ENCODE measurements at places on chromosomes 6 and 20.

GRCh38 chr20:62557999-62558408 lies 82.2 kb upstream of the GATA5 start:
- no peak for DNase-seq

DNA sequence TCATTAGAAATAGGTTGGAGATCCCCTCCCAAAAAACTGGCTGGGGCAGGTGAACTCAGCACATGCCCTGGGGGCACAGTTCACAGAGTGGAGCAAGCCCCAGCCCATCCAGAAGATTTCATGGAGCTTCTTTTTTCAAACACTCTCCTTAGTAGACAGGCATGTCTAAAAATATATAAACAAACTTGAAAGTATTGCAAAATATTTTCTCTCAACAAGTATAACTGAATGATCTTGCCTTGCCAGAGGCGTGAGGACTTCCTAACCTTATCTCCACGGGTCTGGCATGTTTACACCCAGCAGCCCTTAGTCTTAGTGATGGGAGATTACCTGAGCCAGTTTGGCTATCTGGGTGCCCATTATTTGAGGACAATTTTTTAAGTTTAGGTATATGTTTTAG lies 107.1 kb downstream of the QRSL1 start:
- no peak for DNase-seq

DNA sequence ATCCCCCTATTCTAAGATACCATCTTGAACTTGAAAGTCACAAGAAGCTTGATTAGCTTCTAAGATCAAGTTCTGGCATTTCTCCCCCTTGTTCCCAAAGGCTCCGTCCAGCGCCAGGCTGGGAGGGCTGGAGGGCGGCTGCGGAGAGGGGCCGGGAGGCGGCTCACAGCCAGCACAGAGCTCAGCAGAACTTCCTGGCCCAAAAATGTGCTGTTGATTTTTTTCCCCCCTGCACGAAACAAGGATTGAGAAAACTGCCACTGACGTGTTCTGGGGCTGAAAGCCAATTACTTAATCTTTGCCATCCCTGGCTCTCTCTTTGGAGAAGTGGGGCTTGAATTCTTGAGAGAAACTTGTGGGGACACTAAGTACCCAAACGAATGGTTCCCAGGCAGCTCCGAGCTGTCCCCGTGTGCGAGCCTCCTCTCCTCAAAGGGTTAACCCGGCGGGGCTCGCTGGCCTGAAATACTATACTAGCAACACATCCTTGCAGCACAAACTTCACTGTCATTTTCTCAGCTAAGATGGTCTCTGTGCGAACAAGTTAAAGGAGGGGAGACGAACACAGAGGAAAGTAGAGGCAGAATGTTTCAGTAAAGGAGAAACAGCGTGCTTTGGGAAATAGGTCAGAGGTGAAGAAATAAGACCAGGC lies 452 bp downstream of the TRAF3IP2 start:
- DNase-seq: peak; percentile 17

- peak; percentile 49 for DNase-seq
Observed at GRCh38 chr6:24126586-24127192, 674 bp downstream of the NRSN1 start.

DNA sequence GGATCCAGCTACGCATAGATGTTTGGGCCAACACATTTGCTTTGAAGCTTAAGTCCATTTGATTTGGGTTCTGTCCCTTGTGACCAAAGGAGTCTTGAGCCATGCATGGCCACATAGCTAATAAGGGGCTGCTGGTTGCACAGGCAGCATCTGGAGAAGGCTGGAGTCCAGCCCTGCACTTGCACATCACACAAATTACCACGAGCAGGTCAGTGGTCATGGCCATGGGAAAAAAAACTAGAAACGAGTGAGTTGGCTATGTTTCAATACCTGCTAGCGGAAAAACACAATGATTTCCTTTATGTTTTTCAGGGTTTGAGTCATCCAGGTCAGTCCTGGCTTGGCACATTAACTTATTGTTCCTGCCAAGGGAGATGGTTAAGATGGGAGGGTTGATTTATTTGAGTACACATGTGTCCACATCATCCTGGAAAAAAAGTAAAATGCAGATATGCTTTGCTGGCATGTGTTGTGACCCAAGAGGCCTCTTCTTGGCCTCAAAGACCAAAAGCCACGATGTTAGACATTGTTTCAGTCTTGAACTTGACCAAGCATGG lies 5.6 kb upstream of the STX16 start:
- no peak for DNase-seq

- no peak for DNase-seq
Observed at GRCh38 chr6:169657284-169657610, 44.6 kb downstream of the WDR27 start.

DNA sequence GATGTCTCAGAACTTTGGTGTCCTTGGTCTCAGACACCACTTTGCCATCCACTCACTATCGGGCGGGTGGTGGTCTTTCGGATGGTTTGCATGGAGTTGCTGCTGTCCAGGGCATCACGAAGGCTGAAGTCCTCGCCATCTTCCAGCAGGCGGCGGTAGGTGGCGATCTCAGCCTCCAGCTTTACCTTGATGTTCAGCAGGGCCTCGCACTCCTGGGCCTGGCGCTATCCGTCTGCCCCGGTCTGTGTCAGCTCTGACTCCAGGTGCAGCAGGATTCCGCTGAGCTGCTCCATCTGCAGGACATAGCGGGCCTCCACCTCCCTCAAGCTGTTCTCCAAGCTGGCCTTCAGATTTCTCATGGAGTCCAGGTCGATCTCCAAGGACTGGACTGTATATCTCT lies 36.0 kb downstream of the ZNF311 start:
- no peak for DNase-seq

DNA sequence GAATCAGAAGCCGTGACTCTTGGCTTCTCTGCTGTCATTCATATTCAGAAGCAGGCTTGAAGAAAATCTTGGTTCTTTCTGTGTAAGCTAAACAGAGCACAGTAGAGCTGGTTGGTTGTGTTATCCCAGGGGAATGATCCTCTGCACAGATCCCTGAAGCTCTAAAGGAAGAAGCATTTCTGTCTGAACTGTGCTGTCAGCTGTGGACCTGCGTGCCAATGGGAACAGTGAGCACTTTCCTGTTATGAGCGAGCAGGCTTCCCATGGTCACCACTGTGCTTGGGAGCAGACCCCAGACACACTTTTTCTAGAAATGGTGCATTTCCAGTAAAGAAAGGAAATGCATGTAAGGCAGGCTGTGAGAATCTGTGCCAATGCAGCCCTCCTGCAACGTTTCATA lies 490.2 kb downstream of the EPM2A start:
- DNase-seq: no peak

DNA sequence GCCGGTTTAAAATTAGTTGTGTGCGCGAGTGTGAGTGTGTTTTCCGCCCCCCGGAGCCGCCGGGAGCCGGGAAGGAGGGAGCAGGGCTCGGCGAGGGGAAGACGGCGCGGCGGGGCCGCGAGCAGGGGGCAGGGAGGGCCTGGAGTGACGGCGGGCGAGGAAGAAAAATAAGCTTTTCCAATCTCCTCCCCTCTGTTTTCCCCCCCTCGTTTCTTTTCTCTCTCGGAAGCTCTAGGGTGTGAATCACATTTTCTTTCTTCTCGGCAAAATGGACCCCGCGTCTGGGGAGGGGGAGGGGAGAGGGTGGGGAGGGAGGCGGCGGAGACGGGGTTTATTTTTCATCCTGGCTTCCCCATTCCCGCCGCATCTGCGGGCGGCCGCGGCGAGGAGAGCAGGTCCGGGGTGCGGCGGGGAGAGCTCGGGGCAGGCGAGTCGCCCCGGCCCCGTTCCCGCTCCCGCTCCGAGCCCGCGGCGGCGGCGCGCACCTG lies 881 bp downstream of the BICRAL start:
- peak; percentile 46 for DNase-seq

- no peak for DNase-seq
Observed at GRCh38 chr6:81308577-81309279, 443.8 kb downstream of the TENT5A start.

DNA sequence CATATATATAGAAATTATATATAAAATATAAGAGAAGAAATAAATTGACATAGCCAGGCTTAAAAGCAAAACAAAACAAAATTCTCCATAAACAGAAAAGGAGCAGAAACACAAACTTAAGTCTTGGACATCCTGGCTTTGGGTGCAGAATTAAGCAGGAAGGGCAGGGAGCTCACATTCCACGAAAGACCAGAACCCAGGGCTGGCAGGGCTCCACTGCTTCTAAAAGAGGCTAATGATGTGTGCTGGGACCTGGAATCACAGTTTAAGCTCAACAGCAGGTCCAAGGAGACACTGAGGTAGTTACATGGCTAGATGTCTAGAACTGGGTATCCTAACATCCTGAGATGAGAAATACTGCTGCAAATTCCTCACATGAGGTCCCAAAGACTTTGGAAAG lies 210.3 kb downstream of the WDR27 start:
- no peak for DNase-seq

DNA sequence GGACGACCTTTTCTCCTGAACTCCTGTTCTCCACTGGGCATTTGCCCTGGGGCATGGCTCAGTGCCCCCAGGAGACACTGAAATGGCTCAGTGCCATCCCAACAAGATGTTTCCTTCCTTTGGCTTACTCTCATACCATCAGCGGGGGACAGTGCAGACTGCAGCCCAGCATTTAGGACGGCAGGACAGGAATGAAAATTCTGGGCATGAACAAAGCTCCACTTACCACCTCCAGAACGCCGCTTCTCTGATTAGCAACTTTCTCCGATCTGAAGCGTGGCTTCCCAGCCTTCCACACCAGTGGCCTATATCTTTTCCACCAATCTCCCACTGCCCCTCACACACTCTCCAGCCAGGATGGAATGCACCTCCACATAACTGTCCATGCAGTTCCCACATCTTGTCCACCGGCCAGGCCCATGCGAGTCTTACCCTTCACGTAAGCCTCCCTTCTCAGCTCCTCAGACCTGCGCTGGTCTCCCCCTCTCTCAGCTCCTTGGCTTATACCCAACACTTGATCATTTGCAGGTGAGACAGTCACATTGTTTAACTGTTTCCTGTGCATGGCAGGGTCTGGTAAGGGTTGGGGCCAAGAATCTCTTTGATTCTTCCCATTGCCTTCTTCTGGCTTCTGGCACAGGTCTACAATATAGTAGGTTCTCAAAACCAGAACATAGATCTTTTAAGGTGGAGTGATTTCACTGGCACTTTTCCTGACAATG lies 114.5 kb downstream of the FYN start:
- no peak for DNase-seq

GRCh38 chr6:34384321-34385153 lies 7.9 kb downstream of the NUDT3 start:
- DNase-seq: no peak

DNA sequence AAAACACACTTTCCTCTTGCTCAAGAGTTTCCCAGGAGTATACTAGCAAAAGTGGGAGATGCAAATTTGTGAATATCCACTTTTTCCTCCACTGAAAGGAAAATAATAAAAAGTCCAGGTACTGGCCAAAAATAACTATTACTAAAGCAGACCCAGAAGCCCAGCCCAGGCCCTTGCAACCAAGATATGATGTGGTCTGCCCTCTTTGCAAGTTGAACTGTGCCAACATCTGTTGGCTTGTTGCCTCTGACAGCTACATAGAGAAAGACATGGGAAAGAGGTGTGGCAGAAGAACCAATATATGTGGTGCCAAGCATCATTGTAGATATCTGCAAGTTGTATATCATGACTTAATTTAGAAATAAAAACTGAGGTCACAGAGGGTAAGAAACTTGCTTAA lies 78.4 kb upstream of the JAG1 start:
- DNase-seq: no peak

DNA sequence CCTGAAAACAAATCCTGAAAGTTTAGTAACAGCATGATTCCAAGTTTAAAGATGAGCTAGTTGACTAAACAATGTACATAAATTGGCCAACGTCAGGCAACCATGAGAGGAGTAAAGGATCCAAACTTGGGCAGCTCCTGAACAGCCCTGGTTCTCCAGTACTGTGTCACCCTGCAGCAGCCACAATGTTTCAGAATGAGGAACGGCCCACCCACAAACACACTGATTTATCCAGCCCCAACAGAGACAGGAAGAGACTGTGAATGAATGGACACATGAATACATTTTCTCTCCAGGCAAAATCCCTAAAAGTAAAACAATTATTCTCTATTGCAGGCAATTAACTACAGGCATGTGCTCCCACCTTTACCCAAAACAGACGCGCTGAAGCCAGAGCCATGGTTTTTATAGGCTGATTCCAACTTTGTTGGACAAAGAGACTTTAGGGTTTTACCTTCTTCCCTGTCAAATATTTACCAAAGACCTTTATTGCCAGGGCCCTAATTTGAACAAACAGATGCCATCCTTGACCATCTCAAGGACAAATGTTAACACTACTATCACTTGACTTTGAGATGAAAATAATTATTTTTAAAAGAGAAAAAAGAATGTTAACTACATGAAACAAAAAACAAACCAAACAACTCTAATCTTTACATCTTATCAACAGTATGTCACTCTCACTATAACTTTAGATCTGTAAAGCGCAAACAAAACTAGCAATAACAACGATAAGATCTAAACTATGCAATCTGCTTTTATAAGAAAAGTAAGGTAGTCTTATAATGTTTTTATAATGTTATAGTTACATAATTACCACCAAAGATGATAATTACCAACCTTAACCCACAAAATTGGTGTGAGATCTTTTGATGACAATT lies 22.9 kb downstream of the CNKSR3 start:
- no peak for DNase-seq
